ENCODE measurements at places on chromosomes 2 and 18.

DNA sequence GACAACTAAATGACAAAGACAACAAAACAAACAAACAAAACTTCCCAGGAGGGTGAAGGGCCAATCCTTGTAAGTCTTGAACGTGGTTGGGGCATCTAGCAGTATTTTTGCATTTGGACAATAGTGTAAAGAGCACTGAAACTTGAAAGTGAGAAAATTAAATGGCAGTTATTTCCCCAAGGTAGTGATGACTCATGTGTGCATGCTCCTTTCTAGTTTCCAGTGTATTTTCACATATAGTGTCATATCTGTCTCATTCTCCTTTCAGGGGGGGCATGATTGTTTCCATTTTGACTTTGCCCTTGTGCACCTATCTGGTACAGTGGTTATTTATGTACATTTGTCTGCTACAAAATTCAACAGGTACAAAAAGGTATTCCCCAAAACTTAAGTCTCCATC is 39.5 kb downstream of the CERS6 start:
- DNase-seq: no peak

DNA sequence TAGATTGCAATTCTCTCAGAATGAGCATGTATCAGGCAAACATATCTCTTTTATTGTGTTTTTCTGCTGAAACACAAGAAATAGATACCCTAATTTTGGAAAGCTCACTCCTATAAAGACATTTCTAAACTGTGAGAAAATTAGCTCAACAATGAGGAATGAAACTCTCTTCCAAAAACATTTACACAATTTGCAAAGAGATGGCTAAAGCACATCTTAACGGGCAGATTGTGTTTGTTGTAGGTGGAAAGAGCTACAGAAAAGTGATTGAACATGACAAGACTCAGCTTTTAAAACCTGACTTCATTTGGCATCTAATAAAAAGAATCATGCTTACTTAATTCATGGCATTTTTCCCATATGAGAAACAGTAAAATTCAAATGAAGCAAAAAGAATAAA is 175.0 kb upstream of the SLC39A10 start:
- DNase-seq: no peak

DNA sequence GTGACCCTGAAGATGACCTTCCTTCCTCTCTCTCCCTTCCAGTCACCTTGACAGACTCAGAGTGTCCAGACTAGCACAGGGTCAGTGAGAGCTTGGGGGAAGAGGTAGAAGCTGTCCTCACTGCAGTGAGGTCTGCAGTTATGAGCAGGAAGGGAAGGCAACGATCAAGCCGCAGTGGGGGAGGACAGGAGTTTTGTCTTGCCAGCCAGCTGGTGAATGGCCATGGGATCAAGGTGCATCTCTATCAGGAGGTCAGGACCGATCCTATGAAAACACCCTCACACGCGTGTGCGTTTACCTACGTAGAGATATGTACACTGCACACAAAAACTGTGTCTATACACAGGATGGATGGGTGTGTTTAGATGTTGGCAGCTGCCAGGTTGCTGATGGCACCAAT is 83.2 kb downstream of the THNSL2 start:
- no peak for DNase-seq

- DNase-seq: no peak
Measured at GRCh38 chr2:65724752-65725151, 292.4 kb upstream of the SPRED2 start.

GRCh38 chr2:148909114-148909513 is 34.1 kb downstream of the KIF5C start:
- no peak for DNase-seq

GRCh38 chr18:40546875-40547274 is 1408.2 kb upstream of the PIK3C3 start:
- no peak for DNase-seq

DNA sequence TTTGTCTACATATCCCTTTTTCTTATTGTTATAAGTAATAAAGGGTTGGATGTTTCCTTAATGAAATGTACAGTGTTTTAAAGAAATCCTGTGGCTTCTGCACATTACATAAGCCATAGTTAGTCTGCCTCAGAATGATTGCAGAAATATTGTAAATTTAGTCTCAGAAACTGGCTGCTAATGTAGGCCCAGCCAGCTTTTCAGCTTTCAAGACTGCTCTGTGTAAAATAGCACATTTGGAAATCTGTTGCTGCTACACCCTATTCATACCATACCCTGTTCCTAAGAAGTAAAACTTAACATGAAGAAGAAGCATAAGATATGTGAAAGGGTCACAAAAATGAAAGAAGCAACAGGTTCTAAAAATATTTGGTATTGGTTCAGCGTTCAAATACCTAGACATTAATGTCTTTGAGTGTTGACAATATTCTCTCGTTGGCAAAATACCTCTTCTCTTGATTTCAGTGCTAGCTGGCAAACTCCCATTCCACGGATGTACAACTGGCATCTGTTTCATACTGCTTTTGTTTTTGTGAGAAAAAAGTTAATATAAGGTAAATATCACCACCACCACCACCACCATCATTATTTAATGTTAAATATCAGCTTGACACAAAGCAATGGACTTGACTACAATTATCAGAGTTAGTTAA is 19.2 kb upstream of the NCKAP1 start:
- no peak for DNase-seq

DNA sequence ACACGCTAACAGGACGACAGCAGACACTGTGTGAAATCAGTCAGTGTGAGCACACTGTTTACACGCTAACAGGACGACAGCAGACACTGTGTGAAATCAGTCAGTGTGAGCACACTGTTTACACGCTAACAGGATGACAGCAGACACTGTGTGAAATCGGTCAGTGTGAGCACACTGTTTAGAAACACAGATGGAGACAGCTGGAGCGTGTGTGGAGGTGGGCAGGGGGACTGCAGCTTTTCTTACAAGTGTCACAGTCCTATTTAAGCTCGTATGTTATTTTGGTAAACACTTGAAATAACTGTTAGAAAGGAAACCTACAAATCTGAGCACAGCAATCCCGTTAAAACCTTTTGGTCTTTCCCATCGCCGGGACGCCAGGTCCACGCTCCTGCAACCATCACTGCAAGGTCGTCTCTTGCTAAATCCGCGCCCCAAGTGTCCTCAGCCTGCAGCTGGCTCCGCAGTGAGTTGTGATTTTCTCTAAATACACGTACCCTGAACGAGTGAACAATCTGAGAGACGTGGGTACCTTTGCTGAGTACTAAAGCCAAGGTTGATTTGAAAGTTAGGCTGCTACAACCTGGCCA is 58.9 kb upstream of the CTDP1 start:
- DNase-seq: no peak

GRCh38 chr2:57720728-57721627 is 325.6 kb upstream of the VRK2 start:
- no peak for DNase-seq

Measured in stimulated activated CD8-positive, alpha-beta memory T cell treated with anti-CD3 and anti-CD28 coated beads, Interleukin-4, amount 100 ng/mL, for 1 hour (primary cell).